ENCODE measurements at places on chromosomes 11 and 22.

GRCh38 chr22:42368379-42369249 is 63.6 kb downstream of the NFAM1 start:
- no peak for DNase-seq

GRCh38 chr22:49948958-49949913 is 11.3 kb upstream of the PIM3 start:
- DNase-seq, result no peak

DNA sequence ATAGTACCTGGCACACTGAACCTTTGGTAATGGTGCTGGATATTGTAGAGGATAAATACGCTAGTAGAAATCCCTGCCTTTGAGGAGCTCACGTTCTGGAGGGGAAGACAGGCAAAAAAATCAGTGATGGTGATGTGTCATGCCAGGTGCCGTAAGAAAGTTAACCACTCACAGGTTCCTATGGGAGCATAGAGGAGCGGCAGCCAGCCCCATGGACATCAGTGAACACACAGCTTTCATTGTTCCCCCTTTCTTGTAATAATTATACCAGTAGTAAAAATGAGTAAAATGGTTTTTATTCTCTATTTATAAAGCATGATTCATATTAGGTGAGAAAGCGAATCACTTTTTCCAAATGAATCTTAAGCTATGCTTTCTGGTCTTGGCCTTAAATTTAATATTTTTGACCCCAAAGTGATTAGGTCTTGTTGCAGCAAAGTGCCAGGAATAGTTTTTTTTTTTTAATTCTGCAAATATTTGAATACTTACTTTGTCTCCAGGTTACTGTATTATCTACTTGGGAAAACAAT is 57.9 kb downstream of the UVRAG start:
- DNase-seq, result no peak

DNA sequence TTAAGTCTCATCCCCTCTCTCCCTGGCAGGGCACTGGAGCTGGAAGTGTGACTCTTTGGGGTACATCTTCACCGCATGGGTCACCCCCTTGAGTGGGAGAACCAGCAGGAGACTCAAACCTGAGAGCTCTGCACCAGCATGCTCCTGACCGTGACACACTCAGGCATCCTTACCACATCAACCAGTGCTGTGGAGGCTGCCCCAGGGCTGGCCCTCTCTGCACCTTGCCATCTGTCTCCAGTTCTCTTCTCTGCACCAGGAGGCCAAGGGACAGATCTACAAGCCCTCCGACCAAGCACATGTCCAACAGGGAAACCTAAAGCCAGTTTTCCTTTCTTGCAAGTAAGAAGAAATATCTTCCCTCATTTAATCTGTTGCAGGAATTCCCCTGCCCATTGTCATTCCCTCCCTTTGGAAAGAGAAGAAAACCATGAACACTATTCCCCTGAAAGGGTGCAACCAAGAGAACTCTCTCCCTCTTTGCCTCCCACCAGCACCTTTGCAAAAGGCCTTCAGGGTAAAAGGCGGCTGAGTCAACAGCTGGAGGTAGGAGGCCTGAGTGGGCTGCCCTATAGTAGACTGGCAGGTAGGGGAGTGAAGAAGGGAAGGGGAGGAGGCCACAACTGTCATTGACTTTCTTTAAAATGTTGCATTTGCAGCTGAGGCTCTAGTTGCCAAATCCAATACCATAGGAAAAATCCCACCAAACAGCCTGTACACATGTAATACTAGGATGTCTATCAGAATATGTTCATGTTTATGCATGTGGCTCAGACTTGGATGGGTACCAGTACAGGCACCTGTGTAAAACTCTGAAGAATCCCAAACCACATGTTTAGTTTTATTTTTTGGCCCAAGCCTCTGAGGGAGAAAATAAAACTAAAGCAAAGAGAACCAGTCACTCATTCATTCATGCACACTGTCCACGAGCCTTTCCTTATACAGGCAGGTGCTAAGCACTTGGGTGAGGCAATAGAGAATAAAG is 117.0 kb downstream of the WT1 start:
- no peak for DNase-seq

- DNase-seq, result no peak
Observed at GRCh38 chr11:17642980-17643379, 76.4 kb upstream of the MYOD1 start.

- peak; percentile 32 for DNase-seq
Observed at GRCh38 chr11:128553662-128554362, 33.5 kb downstream of the ETS1 start.

DNA sequence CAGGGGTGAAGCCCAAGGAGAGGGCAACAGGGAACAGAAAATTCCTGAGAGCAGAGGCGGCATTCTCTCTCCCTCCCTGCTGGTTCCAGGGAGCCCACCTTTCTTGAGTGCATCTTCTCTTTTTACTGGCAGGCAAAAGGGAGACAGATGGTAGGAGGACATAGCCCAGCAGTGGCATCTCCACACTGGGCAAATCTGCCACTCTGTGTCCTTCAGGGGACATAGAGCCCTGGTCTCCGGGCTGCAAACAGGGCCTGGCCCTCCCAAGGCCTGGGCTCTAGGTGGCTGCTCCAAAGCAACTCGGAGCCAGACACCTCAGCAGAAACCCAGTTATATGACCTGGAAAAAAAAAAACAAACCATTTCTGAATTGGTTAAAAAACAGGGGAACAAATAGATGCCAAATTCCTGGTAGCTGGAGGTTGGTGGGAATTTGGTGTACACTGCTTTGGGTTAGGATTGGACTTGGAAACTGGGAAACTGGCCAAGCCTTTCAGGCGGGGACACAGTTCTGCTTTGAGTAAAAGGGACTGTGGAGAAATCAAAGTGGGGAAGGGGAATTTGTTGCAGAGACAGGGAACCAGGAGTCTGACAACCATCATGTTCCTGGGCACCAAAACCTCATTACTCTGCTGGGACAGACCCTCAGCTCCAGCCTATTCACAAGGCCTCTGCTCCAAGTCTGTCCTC is 23.6 kb upstream of the DKK3 start:
- DNase-seq, result no peak

DNA sequence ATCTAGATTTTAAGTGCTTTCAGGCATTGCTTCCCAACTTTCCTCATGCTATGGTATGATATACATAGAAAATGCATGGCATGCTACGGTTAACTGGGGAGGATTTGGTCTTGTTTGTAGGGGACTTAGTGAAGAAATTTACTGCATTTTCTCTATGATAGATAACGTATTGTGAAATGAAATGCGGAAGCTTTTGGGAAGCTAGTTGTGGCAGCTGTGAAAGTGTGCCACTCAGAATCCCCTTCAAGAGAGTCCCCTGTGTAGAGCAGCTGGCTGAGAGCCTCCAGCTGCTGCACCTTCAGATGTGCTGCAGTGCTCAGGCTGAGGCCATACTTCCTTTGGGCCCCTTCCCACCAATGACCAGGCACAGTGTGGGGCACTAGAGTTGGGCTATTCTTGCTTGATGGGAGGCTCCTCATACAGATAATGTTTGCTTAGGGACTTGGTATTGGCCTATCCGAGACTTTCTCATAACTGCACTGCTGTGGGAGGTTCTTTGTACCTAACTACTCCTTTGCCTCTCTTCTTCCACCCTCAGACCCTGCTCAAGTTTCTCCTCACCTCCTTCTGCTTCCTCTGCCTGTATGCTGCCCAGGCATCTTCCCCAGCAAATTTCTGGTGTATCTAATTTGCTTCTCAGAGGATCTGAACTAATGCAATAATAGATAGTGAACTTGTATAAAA is 67.3 kb downstream of the HIPK3 start:
- DNase-seq, result no peak

- DNase-seq, result no peak
Observed at GRCh38 chr22:39360674-39361413, 11.1 kb downstream of the SYNGR1 start.

Data from IMR-90 (cell line).